Fibroblast of villous mesenchyme (primary cell): ENCODE measurements at places on chromosomes 5 and 9. TPM values are rescaled to one million over a fixed set of nuclear protein-coding genes. Genes with fewer than 3 reads are reported as not detected.

SLC34A3 gene
- under 0.01 TPM in 1 of 2 replicates, not detected in the other for total RNA-seq

FOXD4L3 gene
- total RNA-seq: 0.32 TPM in 1 of 2 replicates, not detected in the other

CYLC2 gene
- total RNA-seq: not detected in 2 replicates

CTXN3 gene
- not detected in 2 replicates for total RNA-seq

TARS1 gene
- total RNA-seq: 288 and 293 TPM in 2 replicates

FOXD4L4 gene
- total RNA-seq: under 0.01 TPM in 1 of 2 replicates, not detected in the other

ISL1 gene
- total RNA-seq: not detected in 2 replicates

SOWAHA gene
- total RNA-seq: under 0.01 TPM in 2 replicates
